NCI-H2171 treated with DMSO at 0.1 percent for 48 hours (cell line): ENCODE measurements at places on chromosomes 12 and 14.

- DNase-seq, result no peak
Measured at GRCh38 chr12:76547526-76547925, 12.0 kb downstream of the OSBPL8 start.

- peak; percentile 88 for DNase-seq
Measured at GRCh38 chr12:6465467-6466183, 4.9 kb downstream of the VAMP1 start.

DNA sequence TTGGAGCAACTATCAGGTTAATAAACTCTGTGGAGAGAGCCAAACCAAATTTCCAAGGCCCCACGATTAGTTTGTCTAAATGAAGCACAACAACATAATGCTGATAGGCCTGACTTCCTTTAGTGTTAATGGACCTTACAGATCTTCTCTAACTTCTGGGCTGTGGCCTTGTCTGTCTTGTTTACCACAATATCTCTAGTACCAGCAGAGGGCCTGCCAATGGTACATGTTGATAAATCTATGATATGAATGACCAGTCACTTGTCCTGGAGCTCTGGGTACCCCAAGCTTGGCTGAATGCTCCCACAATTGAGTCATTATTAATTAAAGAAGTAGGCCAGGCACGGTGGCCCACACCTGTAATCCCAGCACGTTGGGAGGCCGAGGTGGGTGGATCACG, 78.9 kb upstream of the CISTR start:
- DNase-seq, result no peak

DNA sequence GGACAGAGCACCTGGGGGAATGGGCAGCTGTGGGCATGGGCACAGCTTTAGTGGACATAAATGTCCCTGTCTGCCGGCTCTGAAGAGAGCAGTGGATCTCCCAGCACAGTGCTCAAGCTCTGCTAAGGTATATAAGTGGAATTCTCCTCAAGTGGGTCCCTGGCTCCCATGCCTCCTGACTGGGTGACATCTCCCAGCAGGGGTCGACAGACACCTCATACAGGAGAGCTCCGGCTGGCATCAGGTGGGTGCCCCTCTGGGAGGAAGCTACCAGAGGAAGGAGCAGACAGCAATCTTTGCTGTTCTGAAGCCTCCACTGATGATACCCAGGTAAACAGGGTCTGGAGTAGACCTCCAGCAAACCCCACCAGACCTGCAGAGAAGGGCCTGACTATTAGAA, 25.0 kb upstream of the NUAK1 start:
- no peak for DNase-seq

- no peak for DNase-seq
Measured at GRCh38 chr14:69355154-69355597, 42.9 kb downstream of the ERH start.
